ENCODE measurements at places on chromosomes 5 and 9. TPM values are rescaled to one million over a fixed set of nuclear protein-coding genes. Genes with fewer than 3 reads are reported as not detected.

Gene DOCK2
- polyA plus RNA-seq = 2.7 TPM

DNA sequence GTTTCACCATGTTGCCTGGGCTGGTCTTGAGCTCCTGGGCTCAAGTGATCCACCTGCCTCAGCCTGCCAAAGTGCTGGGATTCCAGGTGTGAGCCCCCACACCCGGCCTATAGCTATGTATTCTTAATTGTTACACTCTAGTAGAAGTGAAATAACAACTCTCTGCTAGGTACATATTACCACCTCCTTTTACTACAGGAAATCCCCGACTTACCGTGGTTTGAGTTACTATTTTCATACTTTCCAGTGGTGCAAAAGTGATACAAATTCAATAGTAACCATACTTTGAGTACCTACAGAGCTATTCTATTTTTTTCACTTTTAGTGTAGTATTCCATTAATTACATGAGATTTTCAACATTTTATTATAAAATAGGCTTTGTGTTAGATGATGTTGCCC is 719 bp downstream of the ARL14EPL start:
- no peak for DNase-seq

Gene SYNPO
- 93.2 TPM for polyA plus RNA-seq

DNA sequence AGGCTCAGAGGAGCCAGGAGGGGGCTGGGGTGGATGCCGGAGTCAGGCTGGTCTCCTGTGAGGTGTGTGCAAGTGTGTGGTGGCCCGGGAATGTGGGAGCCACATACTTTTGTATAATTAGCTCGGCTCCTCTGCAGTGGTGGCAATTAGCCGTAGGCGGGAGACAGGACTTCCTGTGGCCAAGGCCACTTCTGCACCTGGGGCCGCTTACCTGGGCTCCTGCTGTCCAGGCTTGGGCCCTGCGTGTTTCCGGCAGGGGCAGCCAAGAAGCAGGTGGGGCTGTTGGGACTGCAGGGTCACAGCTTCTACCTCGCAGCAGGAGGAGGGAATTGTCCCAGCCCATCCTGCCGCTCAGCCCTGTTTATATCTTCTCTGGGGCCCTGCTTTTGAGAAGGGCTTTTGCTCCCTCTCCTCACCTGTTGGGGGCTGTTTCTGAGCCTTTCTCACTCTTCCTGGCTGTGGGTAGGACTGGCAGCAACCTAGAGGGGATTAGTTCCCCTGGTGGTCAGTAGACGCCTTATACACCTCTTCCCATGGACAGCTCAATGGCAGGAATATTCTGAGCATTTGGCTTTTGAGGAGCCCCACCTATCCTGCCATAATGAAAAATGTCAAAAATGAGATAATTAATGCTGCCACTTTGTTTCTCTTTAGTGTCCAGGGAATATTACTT is 145.4 kb upstream of the PITX1 start:
- DNase-seq = no peak

DNA sequence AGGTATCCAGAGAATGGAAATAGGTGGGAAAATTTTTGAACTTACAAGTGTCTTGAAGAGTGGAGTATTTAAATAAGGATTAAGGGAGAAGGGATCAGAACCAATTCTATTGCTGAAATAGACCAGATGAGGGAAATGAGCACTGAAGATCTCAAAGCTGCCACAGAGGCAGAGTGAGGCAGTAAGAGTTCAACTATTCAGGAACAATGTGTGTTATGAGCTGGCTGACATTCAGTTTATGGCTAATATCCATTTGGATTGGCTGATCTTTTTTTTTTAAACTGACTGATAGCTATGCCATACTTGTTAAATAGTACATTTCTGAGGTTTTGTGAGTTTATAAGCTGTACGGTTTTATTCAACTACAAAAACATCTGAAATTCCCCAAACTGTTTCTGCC is 95.3 kb upstream of the GNA14 start:
- DNase-seq = no peak

Gene ATOX1
- polyA plus RNA-seq = 106 TPM

GRCh38 chr5:83492331-83492730 is 20.8 kb downstream of the VCAN start:
- DNase-seq = no peak

GRCh38 chr5:178273665-178274541 is 41.3 kb upstream of the PHYKPL start:
- no peak for DNase-seq

DNA sequence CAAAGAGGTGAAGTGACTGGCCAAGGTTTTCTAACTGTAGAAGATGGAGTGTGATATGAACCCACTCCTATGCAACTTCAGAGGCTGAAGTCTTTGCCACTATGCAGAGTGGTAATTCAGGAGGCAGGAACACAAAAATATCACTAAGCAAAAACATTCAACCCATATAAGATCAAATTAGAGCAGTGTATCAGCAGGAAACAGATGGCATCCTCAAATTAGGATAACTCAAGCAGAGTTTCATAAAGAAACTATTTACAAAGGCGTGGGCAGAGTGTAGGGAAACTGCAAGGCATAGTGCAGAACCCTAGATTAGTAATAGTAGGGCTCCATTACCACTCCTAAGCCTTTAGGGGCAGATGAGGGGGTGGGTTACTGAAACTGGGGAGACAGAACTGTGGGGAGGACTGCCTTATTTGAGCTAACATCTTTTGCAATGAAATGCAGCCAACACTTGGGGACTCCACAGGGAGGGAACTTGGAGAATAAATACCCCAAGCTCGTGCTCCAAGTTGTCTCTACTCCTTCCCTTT is 72.2 kb downstream of the PTTG1 start:
- no peak for DNase-seq

GRCh38 chr9:137721899-137722298 is 103.1 kb downstream of the EHMT1 start:
- no peak for DNase-seq

DNA sequence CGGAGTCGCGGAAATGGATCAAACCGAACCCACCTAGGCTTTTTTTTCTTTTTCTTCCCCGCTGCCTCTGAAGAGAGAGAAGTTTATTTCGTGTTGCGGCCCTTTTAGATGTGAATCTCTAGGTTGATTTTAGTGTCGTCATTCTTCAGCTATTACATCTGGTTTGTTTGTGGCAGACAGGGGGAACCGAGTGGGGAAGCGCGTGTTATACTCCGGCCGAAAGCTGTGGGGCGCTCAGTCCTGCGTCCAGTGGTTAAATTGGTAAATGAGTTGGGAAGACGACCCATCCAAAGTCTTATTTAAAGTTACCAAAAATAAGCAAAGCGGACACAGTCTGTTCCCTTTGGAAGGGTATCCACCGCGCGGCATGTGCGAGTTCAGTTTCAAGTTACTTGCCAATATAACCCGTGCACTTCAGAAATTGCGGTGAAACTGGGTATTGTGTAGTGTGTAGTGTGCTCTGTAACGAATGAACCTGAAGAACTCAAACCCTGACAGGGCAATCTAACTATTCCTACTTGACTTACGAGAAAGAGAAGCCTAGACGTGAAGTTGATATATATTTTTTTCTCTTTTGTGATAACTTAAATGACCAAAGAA is 1.3 kb downstream of the MAN2A1 start:
- DNase-seq = no peak

DNA sequence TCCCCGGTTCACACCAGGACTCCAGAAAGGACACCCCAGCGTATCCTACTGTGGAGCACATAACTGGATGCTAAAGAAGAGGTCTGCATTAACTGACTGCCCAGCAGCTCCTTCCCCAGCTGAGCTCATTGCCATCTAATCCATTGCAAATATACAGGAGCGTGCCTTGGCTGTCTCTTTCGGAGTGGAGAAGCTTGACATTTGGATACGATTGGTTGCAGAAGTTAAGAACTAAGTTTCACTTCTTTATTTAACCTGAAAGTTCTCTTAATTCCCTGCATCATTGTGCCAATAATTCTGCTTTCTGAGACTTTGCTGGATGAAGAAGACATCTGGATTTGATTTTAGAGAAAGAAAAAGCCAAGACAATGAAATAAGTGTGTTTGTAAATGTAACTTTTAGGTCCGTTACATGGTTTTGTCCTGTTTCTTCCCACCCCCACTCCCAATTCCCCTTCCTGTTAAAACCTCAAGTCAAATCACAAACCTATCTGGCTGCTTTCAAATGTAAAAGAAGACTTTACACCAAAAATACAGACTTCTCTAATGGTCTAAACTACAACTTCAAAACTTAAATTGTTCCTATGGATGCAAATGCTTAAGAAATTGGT is 33.9 kb downstream of the TAS2R1 start:
- no peak for DNase-seq

DNA sequence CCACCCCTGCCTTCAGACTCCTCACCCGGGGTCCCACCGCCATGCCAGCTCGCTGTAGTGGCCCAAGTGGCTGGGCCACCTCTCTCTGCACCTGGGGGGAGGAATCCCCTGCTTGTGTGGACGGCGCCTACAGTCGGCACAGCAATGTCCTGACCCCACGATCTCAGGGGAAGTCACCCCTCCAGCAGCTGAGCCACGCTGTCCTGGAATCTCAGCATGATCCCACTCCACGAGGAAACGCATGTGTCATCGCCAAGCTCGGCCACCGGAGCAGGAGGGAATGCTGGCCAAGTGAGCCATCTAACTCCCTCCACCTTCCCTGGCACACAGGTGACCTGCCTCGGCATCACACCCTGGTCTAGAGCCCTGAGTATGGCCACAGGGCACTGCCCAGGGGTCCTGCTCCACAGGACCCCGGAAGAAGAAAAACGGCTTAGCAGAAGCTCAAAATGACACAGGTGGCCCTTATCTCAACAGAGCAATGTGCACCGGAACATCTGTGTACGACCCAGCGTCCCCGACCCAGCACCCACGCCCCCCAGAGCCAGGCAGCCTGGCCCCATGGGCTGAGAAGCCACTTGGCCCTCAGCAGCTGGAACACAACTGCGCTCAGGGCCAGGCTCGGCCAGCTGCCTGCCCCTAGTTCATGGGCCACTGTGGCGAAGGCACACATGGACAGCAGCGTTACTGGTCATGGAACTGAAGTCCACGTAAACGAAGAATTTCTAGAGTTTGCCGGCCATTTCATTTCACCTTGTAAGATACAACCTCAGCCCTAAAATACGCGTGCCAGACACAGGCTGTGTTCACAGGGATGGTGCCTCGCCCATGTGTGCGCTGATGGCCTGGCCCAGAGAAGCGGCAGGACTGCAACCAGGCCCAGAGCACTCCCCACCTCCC is 23.4 kb upstream of the CAMSAP1 start:
- DNase-seq = no peak

- DNase-seq = no peak
Observed at GRCh38 chr5:37900692-37901091, 60.9 kb upstream of the GDNF start.

GRCh38 chr5:179875741-179876609 is 17.4 kb upstream of the MRNIP start:
- DNase-seq = no peak

DNA sequence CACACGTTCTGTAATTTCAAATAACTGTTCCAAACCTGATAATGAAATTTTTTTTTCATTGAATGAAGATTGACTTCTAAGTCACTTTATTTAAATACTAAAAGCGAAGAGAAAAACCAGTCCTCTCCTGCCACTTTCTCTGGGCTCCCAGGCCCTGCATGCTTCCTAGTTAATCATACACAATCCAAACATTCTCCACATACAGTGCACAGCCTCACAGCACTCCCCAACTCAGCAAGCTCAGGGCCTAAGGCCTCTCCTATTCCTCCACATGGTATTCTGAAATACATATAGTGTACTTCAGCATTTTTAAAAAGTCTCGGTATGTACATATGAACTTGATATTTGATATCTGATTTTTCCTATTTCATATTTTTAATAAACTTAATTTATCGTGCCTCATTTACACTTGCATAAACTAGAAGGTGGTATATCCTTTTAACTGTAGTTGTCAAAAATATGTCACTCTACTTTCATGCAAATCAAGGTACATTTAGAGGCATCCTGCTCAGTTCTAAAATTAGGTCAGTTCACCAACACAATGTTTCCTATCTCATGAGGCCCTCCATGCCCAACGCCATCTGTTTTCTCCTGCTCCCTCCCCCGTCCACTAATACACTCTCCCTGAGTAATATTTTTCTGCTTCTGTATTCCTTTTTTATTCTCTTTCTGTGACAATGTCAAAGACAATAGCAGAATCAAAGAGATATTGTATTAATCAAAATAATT is 206.7 kb downstream of the ARRDC3 start:
- DNase-seq = no peak

GRCh38 chr5:40932766-40933165 is 23.5 kb downstream of the C7 start:
- no peak for DNase-seq

GRCh38 chr5:11540112-11540511 is 364.1 kb downstream of the CTNND2 start:
- no peak for DNase-seq

- DNase-seq = no peak
Observed at GRCh38 chr5:159619826-159620225, 289.5 kb upstream of the IL12B start.

- DNase-seq = no peak
Observed at GRCh38 chr5:83844449-83845068, 123.9 kb upstream of the HAPLN1 start.

DNA sequence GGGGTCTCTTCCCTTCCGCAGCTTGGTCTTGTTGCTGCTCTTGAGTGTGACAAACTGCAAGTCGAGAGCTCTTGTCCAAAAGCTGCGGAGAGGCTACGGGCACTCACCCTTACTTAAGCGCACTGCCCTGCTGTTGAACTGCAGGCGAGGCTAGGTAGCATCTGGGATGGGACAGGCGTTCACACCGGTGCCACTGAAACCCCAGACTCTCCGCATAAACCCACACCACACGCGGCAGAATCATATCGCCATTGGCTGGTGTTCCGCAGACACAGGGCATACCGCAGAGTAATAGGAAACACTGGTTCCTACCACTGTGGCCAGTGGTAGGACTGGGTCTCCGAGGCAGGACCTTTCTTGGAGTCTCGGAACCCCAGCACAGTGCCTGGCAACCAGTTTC is 2.2 kb upstream of the NPR3 start:
- DNase-seq = no peak

Gene MEGF10
- 1.7 TPM for polyA plus RNA-seq
